ENCODE measurements at places on chromosomes 6 and 20. TPM values are rescaled to one million over a fixed set of nuclear protein-coding genes. Genes with fewer than 3 reads are reported as not detected.

GRCh38 chr6:147095316-147095715 is 108.9 kb upstream of the STXBP5 start:
- DNase-seq, result no peak

Gene ARMH2
- not detected for total RNA-seq

DNA sequence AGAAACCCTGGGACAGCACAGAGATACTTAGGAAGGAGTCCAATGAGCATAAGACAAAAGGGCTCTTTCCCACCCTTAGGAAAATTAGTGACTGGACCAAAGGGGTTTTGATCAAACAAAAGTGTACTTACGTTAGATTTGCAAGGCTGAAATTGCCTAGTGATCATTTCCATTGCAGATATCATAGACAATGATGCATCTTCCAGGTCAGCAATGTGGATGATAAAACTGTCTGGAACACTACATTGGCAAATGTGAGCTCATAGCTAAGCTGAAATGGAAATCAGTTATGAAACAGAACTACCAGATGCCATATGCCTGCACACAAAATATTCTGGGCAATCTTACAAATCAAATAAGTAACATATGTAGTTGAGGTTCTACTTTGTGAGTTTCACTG is 34.0 kb downstream of the LY86 start:
- no peak for DNase-seq

Gene DDO
- total RNA-seq, result 2.3 TPM

DNA sequence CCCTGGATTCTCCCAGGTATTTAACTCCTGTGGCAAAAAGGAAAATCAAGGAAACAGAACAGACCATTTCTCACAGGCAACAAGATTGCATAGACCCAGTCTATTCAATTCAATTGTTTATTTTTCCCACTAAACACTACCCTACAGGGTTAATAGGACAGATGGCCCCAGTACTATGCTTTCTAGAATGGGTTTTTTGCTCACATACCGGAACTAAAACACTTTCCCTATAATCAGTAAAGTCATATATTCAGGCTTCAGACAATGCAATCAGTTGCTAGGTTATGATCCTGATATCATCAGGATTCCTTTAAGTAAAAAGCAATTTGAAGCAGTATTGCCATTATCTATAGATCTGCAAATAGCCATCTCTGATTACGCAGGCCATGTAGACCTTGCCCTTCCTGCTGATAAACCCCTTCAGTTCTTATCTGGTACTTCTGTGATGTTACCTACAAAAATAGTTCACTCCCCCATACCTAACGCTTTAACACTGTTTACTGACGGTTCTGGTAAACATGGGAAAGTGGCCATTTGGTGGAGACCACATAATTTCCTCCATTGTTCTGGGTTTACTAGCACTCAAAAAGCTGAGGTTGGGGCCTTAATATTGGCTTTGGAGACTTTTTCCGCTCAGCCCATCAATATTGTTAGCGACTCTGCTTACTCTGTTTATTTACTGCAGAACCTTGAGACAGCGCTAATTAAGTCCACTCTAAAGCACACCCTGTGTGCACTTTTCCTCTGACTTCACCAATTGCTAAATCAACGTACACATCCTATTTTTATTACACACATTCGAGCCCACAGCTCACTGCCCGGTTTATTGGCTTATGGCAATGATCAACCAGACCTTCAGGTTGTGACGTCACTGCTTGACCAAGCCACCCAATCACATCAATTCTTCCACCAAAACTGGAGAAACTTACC is 666.0 kb downstream of the PHF3 start:
- DNase-seq, result peak; percentile 50

Measured in colonic mucosa (tissue), 4 donors.